Temporal lobe (tissue), 4 donors: ENCODE measurements at places on chromosomes 5 and 9. TPM values are rescaled to one million over a fixed set of nuclear protein-coding genes. Genes with fewer than 3 reads are reported as not detected.

MLANA gene
- not detected for total RNA-seq

RAD23B gene
- 72.3 TPM for total RNA-seq

MZB1 gene
- not detected for total RNA-seq

TMEM252 gene
- total RNA-seq = not detected

CNTNAP3B gene
- total RNA-seq = 17.7 TPM
